NCI-H1694 (cell line): ENCODE measurements at places on chromosomes 6 and 20.

- DNase-seq = no peak
Measured at GRCh38 chr6:110617057-110617456, 140.6 kb upstream of the SLC22A16 start.

GRCh38 chr6:154238831-154239230 is 117.8 kb downstream of the IPCEF1 start:
- no peak for DNase-seq

- no peak for DNase-seq
Measured at GRCh38 chr6:107699254-107699653, 124.9 kb downstream of the SCML4 start.

DNA sequence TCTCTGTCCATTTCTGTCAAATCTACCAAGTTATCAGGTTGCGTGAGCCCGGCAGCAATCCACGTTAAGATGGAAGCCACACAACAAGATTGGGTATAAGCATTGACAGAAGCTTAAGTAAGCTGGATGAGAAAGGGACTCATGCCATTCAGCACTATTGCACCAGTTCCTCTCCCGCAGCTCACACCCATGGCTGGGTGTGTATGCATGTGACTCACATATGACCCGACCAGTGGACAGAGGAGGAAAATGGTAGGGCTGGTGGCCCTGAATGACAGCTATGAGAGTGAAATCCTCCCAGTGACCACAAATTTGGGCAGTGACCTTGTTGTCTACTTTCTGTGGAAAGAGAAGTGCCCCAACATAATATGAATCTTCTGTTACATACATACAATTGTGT is 113.5 kb downstream of the OTOR start:
- DNase-seq = no peak

- DNase-seq = no peak
Measured at GRCh38 chr6:136036601-136037000, 185.1 kb downstream of the PDE7B start.

- DNase-seq = no peak
Measured at GRCh38 chr6:30264743-30265142, 51.5 kb upstream of the TRIM26 start.

DNA sequence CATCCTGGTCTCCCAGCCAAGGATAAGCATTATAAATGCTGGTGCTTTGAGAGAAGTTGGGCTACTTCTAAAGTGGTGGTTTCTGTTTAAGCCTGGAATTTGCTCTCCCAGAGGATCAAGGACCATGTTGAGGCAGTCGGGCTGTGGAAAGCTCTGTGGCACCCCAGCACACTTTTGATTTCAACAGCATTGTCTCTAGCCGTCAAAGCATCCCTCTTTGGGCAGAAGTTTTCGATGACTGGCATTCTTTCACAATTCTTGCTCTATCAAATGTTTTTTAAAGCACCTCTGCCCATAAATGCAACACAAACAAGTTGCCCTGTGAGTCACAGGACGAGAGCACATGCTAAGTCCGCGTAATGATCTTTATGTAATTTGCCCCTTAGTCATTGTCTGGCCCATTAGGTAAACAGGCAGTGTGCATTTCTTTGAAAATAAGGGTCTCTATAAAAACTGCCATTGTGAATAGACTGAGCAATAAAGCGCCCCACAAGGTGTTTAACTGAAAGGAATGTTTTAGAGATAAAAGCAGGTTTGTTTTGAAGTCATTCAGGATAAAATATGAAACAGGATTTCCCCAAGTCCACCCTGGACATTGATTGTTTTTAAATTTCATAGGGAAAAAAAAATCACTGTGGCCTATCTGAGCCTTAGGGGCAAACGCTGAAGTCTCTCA is 44.7 kb upstream of the FOXQ1 start:
- no peak for DNase-seq

DNA sequence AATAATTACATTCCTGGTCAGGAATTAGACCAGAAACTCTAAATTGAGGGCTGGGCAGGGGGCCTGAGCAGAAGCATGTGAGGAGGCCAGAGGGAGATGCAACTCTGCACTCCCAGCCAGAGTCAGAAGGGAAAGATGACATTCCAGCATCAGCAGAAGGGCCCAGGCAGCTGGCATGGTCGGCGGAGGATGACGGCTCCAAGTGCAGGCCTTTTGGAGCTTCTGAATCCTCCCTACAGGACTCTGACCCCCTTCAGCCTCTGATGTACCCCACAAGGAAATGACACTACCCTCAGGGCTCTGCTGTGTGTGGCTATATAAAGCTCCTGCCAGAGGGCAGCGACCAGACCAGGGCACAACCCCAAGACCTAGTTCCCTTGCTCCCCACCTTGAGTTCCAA is 1.9 kb downstream of the LRFN2 start:
- peak; percentile 23 for DNase-seq

DNA sequence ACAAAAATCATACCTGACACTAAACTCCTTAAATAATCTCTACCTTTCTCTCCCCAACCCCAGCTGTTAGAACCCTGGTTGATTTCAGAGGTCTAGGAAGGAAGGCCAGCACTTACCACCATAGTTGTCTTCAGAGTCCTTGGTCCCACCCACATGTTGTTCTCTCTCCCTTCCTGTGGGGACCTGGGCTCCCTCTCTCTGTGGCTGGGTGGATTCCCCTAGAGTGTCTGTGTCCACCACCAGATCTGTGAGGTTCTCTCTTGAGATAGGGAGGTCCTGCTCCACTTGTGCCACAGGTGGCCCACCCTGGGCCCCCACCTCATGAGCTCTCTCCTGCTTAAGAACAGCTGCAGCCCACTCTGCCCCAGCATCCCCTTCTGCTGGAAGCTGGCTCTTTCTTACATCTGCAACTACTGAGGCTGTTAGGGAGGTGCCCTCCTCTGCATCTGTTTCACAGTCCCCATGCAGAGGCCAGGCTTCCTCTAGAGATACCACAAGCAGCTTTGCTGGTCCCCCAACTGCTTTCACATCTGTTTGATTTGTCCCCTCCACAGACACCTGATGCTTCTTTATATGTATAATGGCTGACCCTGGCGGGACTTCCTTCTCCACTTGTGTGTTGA is 5.2 kb downstream of the MDC1 start:
- DNase-seq = no peak

- no peak for DNase-seq
Measured at GRCh38 chr6:169185011-169185521, 68.6 kb downstream of the THBS2 start.

DNA sequence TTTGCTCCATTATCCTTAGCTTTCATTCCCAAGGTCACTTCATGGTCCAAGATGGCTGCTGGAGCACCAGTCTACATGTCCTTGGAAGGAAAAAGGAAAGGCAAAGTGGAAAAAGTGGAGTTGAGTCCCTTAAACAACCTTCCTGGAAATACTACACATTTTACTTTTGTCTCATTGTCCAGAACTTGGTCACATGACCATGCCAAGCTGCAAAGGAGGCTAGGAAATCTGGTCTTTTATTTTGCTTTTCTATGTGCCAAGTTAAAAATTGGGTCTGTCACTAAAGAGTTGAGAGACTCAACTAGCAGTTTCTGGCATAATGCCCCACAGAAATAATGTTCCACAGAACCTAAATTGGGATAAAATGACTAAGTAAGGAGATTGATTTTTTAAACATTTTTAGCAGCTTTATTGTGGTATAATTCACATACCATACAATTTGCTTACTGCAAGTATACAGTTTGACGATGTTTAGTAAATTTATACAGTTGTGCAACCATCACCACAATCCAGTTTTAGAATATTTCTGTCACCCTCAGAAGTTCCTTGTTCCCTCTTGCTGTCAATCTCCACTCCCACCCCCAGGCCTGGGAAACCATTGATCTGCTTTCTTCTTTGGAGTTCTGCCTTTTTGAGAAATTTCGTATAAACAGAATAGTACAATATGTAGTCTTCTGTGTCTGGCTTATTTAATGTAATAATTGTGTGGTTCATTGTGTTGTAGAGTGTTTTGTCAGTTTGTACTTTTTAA is 5.6 kb upstream of the CHD6 start:
- DNase-seq = no peak

GRCh38 chr20:21571841-21572690 is 58.2 kb upstream of the NKX2-2 start:
- DNase-seq = no peak

DNA sequence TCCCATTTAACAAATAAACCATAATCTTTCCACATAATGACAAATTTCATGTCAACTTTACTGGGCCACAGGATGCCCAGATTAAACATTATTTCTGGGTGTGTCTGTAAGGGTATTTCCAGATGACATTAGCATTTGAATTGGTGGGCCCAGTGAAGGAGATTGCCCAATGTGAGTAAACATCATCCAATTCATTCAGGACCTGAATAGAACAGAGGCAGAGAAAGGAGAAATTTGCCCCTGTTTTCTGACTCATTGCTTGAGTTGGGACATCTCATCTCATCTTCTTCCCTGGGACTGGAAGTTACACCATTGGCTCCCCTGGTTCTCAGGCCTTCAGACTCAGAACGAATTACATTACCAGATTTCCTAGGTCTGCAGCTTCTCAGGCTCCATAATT is 142.9 kb downstream of the TPBG start:
- DNase-seq = no peak

- no peak for DNase-seq
Measured at GRCh38 chr6:169806701-169807100, 55.3 kb downstream of the ERMARD start.

- no peak for DNase-seq
Measured at GRCh38 chr20:53881362-53881761, 189.0 kb downstream of the BCAS1 start.

- no peak for DNase-seq
Measured at GRCh38 chr6:24905483-24905882, 30.3 kb downstream of the RIPOR2 start.

- DNase-seq = no peak
Measured at GRCh38 chr6:52720321-52720720, 43.0 kb downstream of the GSTA2 start.

DNA sequence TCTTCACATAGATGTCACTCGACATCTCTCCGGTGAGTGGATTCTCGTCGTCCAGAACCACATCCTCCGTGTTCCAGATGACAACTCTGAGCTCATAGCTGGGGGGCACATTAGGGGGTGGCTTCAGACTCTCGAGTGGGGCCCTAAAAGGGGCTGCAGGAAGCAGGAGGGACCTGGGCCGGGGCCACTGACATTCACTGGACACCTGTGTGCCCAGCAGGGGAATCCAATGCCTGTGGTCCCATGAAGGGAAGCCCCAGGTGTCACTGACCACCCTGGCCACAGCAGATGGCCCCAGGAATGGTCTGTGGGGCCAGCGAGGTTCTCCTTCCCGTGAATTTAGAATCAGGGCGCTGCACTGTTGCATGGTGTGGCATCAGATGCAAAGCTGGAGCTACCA is 18.7 kb downstream of the ERGIC3 start:
- no peak for DNase-seq

GRCh38 chr6:56618050-56618449 is 24.6 kb downstream of the DST start:
- DNase-seq = no peak

DNA sequence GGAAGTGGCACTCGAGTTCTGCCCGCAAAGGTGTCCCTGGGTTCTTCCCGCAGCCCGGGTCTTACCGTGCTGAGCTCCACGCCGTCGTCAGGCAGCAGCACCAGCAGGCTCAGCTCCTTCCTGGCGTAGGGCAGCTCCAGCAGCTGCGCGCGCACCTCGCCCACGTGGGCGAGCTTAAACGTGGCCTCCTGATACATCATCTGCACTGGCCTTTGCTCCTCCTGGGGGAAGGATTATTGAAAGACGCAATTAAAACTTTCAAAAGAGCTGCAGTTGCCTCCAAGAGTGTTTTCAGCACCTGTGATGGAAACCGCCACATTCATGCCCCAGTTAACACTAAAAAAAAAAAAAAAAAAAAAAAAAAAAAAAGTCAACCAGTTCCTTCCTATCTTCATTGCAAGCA is 11.3 kb downstream of the SERPINB9 start:
- no peak for DNase-seq

DNA sequence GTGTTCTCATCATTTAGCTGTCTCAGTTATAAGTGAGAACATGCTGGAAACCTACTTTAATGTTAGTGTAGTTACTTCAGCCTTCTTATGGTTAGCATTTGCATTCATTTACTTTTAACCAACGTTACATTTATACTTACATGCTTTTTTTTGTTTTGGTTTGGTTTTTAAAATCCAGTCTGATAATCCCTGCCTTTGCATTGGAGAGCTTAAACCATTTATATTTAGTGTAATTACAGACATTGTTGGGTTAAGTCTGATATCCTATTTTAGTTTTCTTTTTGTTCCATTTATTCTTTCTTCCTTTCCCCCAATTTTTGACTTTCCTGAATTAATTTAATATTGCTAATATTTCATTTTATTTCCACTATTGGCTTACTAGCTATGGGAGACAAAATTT is 70.2 kb downstream of the AIG1 start:
- no peak for DNase-seq

DNA sequence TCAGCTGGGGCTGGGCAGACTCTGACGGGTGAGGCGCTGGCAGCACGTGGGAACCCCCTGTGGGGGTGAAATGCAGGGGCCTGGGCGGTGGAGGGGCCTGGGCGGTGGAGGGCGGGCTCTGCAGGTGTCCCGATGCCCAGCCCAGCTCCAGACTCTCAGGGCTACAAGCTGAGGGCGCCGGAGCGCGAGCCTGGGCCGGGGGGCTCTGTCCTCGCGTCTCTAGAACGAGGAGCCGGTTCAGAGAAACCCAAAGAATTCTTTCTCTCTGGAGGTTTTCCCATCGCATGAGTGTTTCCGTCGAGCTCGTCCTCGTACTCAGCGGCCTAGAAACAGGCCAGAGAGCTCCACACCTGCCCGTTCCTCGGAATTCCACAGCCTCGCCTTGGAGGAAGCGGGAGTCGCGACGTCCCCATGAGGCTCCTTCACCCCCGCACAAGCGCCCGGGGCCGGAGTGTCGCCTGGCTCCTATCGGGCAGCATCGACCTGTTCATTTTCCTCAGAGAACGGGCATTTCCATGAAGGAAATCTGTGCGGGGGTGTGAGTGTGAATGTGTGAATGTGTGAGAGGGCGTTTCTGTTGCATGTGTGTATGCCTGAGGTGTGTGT is 76.9 kb downstream of the SMOC2 start:
- DNase-seq = no peak

GRCh38 chr6:90719321-90720195 is 132.7 kb upstream of the MAP3K7 start:
- DNase-seq = no peak
